ENCODE measurements at places on chromosomes 11 and 22.

DNA sequence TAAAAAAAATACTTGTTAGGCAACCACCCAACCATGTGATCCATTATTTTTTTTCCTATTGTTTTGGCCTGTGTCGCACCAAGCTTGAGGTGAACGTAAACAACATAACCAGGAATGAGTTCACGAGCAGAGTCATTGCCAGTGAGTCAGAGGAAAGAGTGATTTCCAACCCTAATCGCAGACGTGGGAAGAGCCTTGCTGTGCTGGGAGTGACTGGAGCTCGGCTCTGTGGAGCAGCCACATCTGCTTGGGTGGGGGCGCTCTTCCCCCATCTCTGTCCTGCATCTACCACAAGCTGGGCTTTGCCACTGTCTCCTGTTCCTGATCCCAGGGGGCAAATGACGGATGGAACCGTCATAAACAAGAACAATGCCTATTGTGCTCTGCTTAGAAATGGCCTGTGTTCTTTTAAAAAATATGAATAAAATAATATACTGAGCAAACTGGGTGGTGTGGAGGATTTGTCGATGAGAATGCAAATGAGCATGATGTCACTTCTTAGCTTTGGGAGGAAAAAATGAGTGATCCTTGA lies 210.0 kb downstream of the KIRREL3 start:
- DNase-seq = no peak

DNA sequence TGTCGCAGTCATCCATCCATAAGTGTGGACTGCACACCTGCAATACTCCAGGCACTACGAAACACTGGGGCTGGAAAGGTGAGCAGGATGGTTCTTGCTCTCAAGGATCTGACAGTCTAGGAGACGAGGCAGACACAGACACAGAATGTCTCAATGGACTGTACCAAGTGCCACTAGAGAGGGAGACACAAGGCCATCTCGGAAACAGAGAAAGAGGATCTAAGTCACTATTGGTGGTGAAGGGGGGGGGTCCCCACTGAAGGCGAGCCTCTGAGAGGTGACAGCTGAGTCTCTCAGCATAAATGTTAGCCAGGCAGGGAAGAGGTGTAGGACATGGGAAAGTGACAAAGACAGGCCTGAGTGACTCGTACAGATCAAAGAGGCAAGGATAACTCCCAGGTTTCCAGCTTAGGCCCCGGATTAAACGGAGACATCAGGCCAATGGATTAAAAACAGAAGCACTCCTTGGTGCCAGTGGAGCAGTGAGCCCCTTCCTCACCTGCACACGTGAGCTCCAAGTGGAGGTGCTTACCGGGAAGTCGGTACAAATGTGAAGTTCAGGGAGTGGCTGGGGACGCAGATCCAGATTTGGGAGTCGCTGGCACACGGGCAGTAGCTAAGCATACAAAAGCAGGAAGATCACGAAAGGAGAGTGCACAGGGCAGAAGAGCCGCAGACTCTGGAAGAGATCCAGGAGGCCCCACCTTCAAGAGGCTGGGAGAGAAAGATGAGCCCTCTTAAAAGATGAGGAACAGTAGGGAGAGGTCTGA lies 117.2 kb downstream of the MICAL3 start:
- DNase-seq = no peak

- no peak for DNase-seq
Measured at GRCh38 chr11:112949781-112950575, 11.2 kb upstream of the NCAM1 start.

DNA sequence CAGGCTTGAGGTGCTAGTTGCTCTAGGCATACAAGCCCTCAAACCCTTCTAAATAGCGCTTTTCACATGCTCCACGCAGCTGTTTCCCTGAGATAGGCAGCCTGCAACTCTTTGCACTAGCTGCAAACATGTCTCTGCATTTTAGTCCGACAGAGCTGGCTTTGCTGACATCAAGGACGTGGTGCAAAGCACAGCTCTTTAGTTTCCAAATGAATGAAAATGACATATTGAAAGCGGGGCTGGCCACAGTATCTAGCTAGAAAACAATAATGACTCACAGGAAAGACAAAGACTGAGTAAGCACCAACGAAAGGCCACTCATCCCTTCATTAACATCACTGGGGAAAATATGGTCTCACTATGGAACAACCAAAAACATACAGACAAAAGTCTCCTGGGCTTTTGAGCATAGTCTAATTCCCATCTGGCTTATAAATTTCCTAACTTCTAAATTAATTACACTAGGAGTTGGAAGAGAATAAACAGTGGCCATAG lies 15.3 kb upstream of the ZC3H12C start:
- DNase-seq = no peak

GRCh38 chr11:46676436-46677158 lies 23.8 kb downstream of the ARHGAP1 start:
- no peak for DNase-seq

GRCh38 chr22:20857247-20857643 lies 1.4 kb downstream of the PI4KA start:
- no peak for DNase-seq

- DNase-seq = no peak
Measured at GRCh38 chr11:6393989-6394670, 3.9 kb downstream of the SMPD1 start.

GRCh38 chr11:67262731-67263675 lies 3.3 kb upstream of the GRK2 start:
- no peak for DNase-seq

GRCh38 chr11:96366024-96366423 lies 23.0 kb upstream of the MAML2 start:
- DNase-seq = no peak

DNA sequence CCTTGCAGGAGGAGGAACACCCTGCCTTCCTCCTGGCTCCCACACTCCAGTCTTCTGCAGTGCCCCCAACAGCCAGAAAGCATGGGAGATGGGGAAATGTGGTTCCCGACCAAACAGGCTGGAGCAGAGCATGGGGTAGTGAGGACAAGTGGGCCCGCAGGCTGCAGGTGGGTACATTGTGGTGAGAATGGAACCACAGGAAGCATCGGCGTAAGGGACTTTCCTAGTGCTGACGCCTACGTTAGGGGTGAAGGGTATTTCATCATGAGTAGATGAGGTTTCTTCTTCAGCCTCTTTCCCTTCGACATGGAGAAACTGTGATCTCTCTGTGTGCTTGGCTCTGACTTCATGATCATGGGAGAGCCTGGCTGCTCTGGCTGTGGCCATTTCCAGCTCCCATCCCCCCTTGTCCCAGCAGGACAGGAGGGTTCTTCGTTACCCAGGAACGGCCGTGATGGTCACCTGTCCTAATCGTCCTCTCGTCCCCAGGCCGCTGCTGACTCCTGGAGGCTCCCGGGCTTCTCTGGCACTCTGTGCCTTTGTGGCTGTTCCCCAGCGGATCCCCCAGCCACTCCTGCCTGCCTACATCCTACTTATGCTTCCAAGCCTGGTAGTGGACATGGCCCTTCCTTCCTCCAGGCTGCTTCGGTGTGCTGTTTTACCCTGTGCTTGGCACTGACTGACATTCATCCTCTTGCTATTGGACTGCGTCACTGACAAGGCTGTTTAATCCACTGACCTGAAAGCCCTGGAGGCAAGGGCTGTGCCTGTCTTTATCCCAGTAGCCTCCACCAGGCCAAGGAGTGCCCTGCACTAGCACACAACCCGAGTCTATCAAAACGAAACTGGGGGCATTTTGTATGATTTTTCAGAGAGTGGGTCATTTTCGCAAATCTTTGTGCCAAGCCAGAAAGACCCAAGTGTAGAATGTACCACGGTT lies 65.2 kb upstream of the CECR2 start:
- no peak for DNase-seq

GRCh38 chr11:93444617-93445073 lies 98.5 kb downstream of the SMCO4 start:
- peak; percentile 68 for DNase-seq

- DNase-seq = no peak
Measured at GRCh38 chr22:37633089-37633624, 6.3 kb upstream of the SH3BP1 start.

DNA sequence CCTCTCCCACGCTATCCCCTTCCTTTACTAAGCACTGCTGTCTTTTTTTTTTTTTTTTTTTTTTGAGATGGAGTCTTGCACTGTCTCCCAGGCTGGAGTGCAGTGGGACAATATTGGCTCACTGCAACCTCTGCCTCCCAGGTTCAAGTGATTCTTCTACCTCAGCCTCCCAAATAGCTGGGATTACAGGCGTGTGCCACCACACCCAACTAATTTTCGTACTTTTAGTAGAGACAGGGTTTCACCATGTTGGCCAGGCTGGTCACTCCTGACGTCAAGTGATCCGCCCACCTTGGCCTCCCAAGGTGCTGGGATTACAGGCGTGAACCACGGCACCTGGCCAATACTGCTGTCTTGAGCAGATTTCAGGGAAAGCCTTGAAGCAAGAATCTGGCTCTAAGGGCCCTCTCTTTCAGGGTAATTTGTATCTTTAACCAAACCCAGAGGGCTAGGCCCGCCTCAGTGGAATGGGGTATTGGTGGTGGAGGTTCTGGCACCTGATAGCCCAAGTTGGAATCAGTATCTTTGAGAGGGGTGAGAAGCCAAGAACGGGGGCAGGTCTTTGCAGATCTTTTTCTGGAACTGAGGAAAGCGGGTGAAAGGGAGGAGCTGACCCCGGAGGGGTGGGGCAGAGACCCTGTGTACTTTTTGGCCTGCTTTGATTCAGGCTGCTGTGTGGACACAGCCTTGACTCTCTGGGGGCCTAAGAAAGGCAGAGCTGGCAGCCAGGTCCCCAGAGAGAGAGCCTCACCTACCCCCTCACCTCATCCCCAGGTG lies 37.0 kb downstream of the TRIOBP start:
- no peak for DNase-seq

DNA sequence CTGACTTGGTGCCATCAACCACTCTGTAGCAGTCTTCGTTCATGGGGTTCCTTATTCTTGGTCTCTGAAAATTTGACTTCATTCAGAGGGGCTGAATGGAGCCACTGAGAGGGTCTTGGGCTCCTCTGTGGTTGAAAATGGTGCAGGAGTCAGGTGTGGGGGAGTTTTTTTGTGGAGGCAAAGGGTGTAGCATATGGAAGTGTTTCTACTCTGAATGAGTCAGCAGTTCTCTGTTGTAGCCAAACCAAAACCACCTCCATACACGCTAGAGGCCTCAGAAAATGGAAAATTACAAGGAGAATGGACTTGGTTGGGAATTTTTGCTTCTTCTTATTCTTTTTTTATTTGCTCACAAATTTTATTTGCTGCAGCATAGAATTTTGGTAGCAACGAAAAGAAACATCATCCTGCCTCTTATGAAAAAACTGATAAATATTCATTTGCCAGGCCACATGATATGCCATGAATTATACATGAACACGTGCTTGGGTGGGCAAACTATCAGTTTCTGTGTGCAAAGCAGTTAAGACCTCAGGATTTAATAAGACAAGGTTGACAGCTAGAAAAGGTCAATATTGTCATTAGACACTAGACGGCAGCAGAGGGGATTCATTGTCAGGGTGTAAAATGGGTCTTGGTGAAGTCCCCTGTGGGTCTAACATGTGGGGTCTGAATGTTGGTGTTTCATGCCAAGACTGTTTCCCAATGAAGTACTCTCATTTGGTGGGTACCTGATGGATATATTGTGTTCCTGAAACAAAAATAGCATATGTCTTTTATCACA lies 111.7 kb downstream of the MYO18B start:
- DNase-seq = no peak

- no peak for DNase-seq
Measured at GRCh38 chr11:75035911-75036565, 47.3 kb downstream of the NEU3 start.

DNA sequence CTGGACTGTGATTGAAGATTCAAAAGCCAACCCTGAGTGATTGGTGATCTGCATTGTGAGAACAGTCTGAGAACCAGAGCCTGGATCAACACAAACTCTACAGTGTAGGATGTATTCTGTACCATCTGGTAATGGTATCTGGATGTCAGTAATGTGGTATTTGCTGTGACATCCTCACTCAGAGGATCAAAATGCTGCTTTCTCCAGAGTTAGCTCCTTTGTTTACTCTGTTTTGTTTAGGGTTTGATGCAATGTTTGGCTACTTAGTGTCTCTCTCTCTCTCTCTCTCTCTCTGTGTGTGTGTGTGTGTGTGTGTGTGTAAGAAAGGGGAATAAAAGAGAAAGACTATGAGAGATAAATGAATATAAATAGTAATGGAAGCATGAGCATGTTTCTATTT lies 24.3 kb downstream of the CASP4 start:
- no peak for DNase-seq

GRCh38 chr11:38476808-38477575 lies 1879.0 kb upstream of the RAG2 start:
- no peak for DNase-seq

DNA sequence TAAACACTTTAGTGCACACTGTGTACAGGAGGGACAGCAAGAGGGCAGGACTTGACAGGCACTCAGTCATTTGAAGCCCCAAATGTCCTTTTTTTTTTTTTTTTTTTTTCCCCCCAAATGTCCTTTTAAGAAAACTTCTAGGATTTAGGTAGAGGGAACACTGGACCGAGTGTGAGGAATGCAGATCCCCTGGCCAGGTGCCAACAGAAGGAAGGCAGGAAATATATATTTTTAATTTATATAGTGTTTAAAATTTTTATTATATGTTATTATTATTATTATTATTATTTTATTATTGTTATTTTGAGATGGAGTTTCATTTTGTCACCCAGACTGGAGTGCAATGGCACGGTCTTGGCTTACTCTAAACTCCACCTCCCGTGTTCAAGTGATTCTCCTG lies 35.5 kb downstream of the ARHGAP8 start:
- no peak for DNase-seq

- DNase-seq = no peak
Measured at GRCh38 chr11:133081020-133081419, 451.3 kb downstream of the OPCML start.

DNA sequence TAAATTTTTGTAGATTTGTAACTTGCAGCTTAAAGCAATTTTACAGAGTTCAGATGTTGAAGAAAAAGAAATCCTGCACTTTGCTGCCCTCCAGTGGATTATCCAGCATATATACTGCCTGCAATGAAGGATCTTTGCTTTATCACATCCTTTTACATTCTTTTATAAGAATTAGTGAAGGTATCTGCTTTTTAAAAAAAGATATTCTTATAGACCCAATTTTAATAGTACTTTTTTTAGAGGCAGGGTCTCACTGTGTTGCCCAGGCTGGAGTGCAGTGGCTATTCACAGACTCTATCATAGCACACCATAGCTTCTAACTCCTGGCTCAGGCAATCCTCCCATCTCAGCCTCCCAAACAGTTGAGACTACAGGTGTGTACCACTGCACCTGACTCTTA lies 60.7 kb downstream of the TTC17 start:
- DNase-seq = no peak

DNA sequence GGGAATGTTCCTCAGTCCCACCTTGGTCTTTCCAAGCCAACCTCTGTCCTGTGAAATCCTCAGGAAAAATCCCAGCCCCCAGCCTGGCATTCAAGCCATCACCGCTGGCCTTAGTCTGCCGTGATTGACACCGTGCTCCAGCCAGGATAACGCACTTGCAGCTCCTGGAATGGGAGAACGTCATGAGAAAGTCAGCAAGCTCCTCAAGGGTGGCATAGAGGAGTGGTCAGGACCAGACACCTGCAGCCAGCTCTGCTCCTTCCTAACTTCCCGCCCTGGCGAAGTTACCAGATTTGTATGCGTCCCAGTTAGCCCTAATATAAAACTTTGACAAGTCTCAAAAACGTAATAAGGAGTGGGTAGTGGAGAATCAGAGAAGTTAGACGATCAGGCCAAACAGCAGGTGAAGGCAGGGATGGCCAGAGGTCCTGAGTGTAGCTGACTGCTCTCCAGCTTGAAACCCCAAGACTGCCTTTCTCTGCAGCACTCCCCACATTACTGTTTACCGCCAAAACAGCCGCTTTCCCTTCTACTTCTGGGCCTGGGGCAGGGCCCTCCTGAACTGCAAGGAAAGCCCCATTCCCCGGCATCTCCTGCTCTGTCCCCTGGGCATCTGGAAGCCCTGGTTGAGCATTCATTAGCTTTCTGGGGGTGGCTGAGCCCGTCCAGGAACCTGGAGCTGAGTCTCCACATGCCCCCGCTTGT lies 1.3 kb upstream of the DKK3 start:
- no peak for DNase-seq
